Adipocyte (in vitro differentiated cells): ENCODE measurements at places on chromosomes 12 and 14.

- DNase-seq, result peak; percentile 83
Measured at GRCh38 chr14:80212023-80212397, 706 bp upstream of the DIO2 start.

DNA sequence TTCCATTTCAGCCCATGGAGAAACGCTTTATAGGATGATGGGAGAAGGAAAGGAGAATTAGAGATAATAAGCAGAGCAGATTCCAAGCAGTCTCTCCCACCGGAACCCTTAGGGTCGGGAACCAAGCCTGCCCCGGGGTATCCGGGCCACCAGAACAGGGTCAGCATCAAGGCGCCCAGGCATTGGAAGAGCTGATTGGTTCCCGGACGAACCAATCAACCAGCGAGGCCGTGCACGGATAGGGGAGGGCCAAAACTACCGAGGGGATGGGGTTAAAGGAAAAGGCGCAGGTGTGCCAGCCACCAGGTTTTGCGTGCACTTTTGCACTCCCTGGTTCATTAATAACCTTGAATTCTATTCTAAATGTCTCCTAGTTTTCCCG lies 1.7 kb downstream of the PPM1H start:
- DNase-seq, result peak; percentile 53

GRCh38 chr12:117208206-117208605 lies 17.9 kb upstream of the FBXO21 start:
- DNase-seq, result no peak

DNA sequence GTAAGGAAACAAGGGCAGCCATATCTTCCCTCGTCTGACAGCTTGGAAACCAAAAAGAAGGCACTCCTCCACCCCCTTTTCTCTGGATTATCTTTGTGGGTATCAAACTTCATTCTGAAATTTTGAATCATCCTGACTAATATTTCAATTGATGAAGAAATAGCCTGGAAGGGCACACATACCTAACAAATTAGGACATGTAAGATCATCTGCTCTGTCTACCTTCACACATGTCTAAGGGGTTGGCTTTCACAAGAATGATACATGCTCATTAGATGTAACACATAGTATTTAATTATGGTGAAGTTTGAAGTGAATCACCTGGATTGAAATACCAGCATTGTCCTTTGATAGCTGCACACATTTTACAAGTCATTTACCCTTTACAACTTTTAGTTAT lies 348.1 kb upstream of the RPL10L start:
- DNase-seq, result no peak

DNA sequence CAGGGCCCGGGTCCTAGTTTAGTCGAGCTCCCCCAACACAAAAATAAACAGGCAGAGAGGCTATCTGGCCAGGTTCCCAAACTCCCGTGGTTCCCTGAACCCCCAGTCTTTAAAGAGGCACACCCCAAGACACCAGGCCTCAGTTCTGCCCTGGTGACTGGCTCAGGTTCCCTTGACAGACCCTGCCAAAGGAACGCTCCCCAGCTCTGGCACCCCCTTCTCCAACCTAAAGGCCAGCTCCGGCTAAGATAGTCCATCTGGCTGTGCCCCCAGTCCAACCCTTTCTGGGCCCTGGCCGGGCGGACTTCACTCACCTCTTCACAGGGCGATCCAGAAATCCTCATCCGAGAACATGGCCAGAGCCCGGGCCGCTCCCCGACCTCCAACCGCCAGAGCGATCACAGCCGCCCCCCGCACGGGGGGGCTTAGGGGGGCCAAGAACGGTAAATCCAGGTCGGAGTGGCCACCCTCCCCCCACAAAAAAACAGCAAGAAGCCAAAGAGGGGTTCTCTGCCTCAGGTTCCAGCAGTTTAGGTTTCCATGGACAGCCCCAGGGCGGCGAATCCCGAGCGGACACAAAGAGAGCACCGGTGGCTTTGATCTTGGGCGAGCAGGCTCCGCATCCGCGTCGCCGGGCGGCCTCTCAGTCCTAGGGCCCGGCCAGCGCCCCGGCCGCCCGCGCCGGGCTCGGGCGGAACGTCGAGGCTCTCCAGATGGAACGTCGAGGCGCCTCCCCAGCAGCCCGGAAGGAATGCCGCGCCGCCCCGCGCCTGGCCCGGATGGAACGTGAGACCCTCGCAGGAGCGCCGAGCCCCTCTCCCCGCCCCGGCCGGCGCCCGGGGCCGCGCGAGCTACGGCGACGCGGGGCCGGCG lies 1.1 kb downstream of the KMT2D start:
- peak; percentile 66 for DNase-seq

DNA sequence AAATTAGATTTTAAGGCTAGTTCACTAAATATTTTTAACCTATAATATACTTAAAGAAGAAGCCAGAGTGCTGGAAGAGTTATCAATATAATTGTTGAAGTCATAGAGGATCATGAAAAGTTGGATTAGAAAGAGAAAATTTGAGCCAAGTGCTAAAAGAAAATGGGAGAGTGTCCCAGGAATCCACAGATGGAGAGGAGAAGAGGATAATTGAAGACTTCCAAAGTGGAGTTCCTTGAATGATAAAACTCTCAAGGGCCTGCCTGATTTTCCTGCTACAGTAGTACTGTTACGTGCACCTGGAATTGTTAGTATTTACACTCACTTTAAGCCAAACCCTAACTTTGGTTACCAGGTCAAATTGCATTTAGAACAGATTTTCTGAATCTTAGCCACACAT lies 113.2 kb downstream of the MSRB3 start:
- DNase-seq, result no peak

DNA sequence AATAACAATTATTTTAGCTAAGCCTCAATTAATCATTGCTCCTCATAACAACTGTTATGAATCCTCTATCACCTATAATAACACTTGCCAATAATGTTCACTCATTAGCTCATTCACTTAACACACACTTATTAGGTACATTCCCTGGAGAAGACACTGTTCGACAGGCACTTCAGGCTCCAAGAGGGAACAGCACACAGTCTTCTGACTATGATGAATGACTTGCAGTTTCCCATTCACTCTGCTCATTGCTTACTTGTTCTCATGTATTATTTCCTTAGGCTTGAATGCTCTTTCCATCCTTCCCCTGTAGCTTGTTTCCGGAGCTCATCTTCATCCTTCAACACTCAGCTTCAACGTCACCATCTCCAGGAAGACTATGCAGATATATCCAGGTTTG lies 437.3 kb downstream of the TMEM132D start:
- DNase-seq, result no peak

- DNase-seq, result no peak
Measured at GRCh38 chr12:82660541-82661325, 26.0 kb upstream of the TMTC2 start.

DNA sequence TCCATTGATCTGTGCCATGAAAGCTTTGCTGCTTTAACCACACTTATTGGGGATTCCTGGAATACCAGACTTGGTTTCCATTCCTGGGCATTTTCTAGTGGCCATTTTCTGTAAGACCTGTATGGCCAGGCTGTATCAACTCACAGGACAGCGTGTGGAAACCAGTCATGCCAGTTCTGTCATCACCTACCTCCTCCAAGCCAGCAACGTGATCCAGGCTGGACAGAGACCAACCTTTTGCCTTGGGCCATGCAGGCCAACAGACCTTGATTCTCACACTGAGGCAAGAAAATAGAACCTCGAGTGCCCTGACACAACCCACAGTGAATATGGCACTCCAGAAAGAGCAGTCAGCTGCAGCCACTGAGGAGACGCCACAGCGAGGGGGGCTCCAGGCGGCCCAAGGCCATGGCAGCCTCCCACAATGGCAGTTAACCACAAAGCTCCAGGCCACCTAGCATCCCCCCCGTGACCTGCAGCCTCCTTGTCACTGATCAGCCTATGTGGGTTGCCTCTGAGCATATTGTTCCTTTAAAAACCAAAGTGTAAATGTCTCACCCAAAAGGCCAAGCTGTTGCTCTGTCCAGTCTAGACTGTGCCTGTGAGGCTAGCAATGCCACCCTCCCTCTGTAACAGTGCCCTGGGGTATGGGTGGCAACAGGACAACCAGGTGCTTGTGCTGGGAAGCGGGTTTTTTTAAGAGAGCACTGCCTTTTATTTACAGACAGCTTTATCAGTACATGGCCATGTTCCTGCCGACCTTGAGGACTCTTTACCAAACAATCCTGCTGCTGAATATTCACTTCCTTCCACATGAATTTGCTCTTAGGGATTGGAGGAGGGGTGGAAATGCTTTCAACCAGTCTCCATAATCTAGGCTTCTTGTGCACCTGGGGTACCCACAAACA lies 168.7 kb upstream of the HIF1A start:
- no peak for DNase-seq

- DNase-seq, result no peak
Measured at GRCh38 chr14:32865827-32866376, 72.8 kb upstream of the NPAS3 start.

DNA sequence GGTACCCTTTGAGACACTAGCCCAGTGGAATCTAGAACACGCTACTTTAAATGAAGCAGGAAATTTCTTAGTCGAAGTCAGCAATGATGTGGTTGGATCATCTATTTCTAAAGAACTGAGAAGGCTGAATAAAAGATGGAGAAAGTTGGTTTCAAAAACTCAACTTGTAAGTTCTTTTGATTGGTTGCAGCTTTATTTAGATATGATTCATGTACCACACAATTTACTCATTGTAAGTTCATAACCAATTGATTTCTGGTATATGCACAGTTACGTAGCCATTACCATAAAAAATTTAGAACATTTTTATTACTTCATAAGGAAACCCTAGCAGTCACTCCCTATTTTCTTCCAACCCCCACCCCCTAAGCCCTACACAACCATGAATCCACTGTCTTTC lies 129.8 kb downstream of the SYNE2 start:
- no peak for DNase-seq

DNA sequence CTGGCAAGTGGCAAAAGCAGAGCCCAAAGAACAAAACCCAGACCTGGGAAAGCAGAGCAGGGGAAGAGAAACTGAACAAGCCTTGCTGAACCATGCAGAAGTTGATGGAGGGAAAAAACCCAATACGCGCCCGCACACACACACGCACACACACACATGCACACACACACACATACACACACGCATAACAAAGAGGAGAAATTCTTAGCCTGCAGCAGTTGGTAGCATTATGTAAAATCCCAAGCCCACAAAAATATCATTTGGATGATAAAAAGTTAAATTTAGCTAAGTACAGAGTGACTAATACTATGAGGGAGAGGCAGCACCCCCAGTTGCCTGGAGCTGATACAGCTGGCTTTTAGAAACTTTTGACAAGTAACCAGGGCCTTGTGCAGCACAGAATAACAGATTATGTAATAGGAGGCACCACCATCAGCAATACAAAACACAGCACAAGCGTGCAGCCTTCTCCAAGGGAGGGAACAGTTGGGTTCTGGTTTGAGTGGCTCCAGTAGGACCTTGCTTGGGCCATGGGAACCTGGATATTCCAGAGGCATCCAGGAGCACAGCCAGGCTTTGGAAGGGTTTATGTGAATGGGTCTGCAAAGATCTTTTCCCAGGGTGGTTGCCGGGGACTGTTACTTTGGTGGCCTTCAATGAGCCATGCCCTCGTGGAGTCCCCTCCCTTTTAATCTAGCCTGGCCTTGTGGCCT lies 35.3 kb downstream of the PITPNM2 start:
- peak; percentile 84 for DNase-seq

- DNase-seq, result no peak
Measured at GRCh38 chr12:110957652-110958051, 37.3 kb upstream of the MYL2 start.

- peak; percentile 75 for DNase-seq
Measured at GRCh38 chr12:87270919-87271318, 758.3 kb downstream of the C12orf50 start.

DNA sequence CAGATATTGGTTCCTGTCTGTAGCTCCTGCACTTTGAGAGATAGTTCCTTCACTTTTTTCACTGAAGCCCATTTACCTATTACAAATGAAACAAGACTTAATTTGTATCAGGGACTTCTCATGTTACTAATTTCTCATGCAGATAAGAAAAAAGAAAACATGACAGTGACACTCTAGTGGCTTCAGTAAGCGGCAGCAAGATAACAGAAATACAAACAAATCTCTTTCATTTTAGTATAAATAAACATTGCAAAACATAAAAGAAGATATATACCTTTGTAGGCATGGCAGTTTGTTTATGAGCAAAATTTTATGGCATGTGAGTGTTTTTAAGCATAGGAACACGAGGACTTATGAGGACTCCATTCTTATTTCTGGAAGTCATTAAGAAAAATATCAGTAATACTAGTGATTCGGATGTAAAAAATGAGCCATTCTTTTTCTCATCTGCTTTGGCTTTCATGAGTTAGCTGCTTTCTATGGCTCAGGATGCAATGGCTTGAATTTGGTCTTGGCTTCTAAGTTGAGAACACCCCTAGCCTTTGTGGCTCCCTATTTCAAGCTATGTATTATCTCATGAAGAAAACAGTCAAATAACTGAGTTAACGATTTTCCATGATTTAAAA lies 310.1 kb upstream of the RGS6 start:
- no peak for DNase-seq

DNA sequence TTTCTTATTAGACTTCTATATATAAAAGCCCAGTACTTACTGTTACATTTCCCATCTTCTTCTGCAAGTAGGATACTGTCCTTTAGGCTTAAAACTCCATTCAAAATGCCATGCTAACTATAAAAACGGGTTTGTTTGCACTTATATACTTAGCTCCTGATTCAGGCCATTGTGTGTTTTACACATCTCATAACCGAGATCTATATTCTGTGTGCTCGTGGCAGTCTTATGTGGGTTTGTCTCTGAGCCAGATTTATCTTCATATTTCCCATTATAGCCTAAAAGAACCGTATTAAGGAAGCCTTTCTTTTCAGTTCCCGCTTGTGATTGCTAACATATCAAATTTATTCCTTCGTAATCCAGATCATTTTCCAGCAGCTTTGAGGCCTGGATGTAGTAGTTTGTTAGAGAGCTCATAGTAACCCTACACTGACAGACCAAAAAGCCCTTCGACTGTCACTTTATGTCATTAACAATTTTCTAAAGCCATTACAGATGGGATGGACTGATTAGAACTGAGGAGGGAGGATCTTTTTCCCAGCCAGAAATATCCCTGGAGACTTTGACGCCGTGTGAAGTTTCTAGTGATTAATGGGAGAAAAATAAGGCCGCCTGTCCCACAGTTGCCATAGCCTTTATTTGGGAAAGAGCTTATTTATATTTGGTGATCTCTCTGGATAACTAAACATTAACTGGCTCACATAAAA lies 508.5 kb downstream of the FOXG1 start:
- DNase-seq, result no peak

GRCh38 chr12:30725739-30726138 lies 29.0 kb downstream of the CAPRIN2 start:
- peak; percentile 82 for DNase-seq

DNA sequence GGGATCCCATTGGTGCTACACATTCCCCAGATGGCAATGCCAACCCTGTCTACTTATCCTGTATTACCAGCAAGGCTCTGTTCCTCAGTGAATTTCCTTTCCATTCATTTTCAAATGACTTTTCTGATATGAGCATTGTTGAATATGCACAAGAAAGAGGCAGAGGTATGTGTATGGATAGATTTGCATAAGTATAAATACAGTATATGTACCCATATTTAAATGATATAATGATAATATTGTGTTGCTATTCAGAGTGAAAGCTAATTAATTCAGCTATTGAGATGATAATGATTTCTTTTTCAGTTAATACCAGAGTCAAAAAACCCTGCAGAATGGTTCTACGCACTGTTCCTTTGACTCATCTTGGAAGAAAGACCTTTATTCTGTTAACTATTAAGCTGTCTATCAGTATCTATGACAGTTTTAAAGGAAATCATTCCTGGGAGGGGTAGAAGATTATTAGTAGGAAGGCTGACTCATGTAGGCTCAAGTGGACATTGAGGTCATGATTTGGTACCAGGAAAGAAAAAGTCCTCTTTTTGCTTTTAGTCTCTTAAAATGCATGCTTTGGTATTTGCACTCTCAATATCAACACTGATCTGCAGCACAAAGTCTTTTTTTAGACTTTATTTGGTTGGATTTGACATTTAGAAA lies 44.9 kb upstream of the GAS2L3 start:
- DNase-seq, result no peak
